ENCODE measurements at places on chromosomes 6 and 20. TPM values are rescaled to one million over a fixed set of nuclear protein-coding genes. Genes with fewer than 3 reads are reported as not detected.

The MAS1 gene
- not detected for total RNA-seq

The ARMC2 gene
- total RNA-seq, result 4.3 TPM

The DNAH8 gene
- not detected for total RNA-seq

The FHL5 gene
- 5.5 TPM for total RNA-seq

The GRM1 gene
- total RNA-seq, result not detected

The SOX4 gene
- 16.7 TPM for total RNA-seq

The HNF4A gene
- total RNA-seq, result not detected

The CNR1 gene
- total RNA-seq, result 3.7 TPM

The RIN2 gene
- 80.7 TPM for total RNA-seq

The RRAGD gene
- 24.3 TPM for total RNA-seq

The DEFB132 gene
- not detected for total RNA-seq

The ADGRG6 gene
- total RNA-seq, result 147 TPM

The NNAT gene
- 15.2 TPM for total RNA-seq

The WFDC10B gene
- total RNA-seq, result not detected

The CBLN4 gene
- total RNA-seq, result not detected

The GZF1 gene
- total RNA-seq, result 13.3 TPM

The MOXD1 gene
- total RNA-seq, result 20.8 TPM

The SMLR1 gene
- not detected for total RNA-seq

The PDYN gene
- total RNA-seq, result not detected

The CD24 gene
- total RNA-seq, result 27.2 TPM

The FAM184A gene
- 1.9 TPM for total RNA-seq

The DSP gene
- total RNA-seq, result 2,090 TPM

The KCNK17 gene
- not detected for total RNA-seq
